ENCODE measurements at places on chromosomes 1 and 21.

- DNase-seq, result no peak
These were observed 27.2 kb downstream of the CNN3 start for GRCh38 chr1:94899756-94900155.

DNA sequence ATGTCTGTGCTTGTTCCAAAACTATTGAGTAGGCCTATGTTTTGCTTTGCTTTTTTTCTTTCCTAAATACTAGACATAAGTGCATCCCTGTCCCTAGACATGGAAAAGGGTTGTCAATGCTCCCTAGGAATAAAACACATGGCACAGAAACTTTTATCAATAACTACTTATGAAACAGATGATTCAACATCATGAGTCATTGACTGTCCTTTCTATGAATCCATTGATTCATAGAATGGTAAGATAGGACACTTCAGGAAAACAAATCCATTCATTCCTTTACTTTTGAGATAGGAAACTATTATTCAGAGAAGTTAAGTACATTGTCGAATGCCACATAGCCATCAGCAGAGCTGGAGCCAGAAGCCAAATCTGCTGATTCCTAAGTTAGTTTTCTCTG is 147.5 kb downstream of the TSEN15 start:
- no peak for DNase-seq

- no peak for DNase-seq
These were observed 119.2 kb upstream of the KIAA1614 start for GRCh38 chr1:180793451-180793850.

DNA sequence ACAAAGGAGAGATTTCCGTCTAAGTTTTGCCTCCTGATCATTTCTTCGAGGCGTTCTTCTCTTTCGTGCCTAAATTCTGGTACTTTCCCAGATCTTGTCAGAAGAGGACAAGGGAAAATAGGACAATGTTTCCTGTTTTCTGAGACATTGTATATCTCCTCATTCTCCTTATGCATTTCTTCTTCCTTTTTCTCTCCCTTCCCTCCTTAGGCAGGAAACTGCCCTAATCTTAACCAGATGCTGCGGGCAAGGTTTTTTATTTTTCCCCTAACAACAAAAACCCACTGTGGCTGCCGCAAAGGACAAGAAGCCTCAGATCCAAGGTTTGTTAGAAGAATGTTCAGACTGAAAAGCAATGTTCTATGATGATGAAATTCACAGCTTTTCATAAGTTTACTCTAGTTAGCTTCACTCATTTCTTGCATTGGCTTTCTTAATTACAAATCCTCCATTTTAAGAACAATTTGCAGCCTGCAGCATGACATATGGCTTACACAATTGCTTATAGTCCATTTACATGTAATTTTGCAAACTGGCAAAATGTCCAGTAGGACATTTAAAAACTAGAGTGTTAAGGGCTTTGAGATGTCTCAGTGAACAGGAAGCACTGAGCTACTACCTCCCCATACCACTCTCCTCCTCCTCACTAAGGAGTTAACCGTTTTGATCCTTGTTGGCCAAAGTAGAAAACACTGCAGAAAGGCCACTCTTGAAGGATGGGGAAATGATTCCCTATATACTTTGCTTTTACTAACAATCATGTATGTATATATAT is 624 bp downstream of the CTSK start:
- peak; percentile 60 for DNase-seq

DNA sequence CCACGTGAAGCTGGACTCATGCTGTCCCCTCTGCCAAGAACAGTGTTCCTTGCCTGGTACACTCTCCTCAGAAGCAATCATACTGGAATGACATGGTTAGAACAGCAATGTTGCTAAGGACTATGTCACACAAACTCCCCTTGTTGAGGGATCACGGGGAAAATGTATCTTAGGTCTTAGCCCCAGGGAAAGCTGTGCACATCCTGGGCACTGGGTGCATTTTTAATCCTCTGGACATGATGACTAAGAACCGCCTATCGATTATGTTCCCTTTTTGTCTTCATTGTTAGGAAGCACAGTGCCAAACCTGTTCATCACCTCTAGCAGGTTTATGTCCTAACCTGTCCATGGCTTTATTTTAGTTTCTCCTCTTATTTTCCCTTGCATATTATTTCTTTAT is 115.1 kb downstream of the HIVEP3 start:
- DNase-seq, result no peak

GRCh38 chr1:18482721-18483425 is 2.1 kb downstream of the KLHDC7A start:
- no peak for DNase-seq

DNA sequence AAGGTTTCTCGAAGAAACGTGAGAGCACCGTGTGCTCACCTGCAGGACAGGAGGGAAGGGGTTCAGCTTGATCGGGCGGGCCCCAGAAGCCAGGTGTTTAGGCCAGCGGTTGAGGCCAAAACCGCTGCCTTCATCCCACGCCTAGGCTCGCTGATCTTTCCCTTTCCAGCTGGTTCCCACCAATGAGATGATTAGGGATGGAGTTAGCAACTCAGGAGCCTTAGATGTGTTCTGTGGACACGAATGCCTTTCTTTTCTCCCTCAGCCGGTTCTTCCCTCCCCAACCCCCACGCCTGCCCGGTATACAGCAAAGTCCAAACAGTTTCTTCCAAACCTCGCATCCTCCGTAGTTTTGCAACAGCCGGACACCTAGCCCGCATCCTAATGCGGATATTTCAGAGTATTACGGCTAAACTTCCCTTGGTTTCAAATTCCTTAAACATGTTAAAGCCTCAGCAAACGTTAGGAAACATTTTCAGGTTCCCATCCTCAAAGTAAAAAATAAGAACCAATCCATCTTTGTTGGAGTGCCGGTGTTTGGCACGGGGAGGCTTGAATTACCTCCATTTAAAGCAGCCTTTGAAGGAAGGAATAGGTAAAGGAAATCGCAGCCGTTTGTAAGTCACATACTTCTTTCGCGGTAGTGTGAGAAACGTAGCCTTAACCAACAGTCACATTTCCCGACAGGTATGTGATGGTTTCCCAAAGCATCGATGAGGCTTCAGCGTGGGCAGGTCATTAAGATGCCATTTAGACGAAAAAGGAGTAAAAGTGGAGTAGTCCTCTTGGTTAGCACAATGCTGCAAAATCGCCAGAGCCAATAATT is 1.1 kb downstream of the LRRC8C start:
- DNase-seq, result peak; percentile 34

GRCh38 chr1:117070124-117070523 is 10.0 kb downstream of the TTF2 start:
- peak; percentile 71 for DNase-seq

GRCh38 chr1:203899353-203899716 is 37.9 kb downstream of the SNRPE start:
- no peak for DNase-seq

DNA sequence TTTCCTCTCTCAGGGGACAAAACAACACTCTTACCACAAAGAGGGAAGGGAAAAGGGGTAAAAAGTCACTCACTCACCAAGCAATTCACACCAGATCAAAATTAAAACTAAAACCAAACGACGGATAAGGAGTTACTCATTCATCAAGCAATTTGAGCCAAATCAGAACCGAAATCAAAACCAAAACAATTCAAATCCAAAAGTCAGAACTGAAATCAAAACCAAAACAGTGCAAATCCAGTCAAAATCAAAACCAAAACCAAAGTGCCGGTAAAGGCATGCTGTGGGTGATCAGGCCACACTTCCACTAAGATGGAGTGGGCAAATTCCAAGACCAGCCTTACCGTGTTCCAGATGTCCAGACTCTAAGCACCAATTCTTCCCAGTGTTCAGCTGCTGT is 717.9 kb downstream of the AMY1C start:
- no peak for DNase-seq

DNA sequence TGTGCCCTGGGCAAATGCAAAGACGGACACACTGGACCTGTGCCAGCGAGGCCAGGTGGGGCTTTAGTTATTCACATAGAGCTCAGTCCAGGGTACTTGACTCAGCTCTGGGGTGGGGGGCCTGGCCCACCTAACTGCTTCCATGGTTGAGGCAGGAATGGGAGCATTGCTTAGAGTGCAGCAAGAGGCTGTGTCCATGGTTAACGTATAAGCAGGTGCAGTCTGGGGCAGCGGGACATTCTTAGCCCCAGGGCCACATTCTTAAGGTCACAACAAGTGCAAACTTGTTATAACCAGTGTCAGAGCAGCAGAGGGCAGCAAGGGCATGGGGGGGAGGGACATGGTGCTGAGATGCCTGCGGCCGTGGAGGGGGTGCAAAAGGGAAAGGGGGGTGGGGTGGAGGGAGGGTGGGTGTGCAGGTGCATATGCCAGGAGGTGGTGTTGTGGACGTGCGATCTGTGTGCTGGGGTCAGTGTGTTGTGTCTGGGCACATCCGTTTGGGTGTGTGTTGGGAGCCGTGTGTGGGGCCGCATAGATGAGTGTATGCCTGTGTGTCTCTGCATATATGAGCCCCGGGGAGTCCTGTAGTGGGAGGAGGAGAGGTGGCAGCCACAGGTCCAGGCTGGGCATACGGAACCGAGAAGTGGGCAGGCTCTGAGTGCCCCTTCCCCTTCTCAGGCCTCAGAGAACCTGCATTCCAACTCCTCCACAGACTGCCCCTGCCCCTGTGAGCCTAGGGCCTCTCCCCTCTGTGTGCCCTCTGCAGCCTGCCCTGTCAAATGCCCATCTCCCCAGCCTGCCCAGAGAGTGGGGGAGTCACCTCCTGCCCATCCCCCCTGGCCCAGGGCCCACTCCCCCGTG is 8.4 kb downstream of the KCNJ10 start:
- no peak for DNase-seq

Measured in fibroblast of skin of right quadriceps (primary cell).